ENCODE measurements at places on chromosomes 7 and 10. TPM values are rescaled to one million over a fixed set of nuclear protein-coding genes. Genes with fewer than 3 reads are reported as not detected.
A peak's percentile ranks its signal among the peaks of the same experiment; 100 is the strongest.

GTF2I gene
- total RNA-seq = 74.3 TPM

ENKUR gene
- not detected for total RNA-seq

ALOX5 gene
- total RNA-seq = 6.3 TPM

MLLT10 gene
- total RNA-seq = 27.2 TPM

GBX1 gene
- total RNA-seq = not detected

SFRP4 gene
- total RNA-seq = 5.0 TPM

DNA sequence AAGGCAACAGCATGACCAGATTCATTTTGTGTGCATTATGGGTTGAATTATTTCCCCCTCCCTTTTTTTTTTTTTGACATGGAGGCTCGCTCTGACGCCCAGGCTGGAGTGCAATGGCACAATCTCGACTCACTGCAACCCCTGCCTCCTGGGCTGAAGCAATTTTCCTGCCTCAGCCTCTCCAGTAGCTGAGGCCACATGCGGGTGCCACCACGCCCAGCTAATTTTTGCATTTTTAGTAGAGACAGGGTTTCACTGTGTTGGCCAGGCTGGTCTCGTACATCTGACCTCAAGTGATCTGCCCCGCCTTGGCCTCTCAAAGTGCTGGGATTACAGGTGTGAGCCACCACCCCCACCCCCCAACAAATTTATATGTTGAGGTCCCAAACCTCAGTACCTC, 42.0 kb downstream of the ZNF783 start:
- DNase-seq = peak; percentile 28

- DNase-seq = no peak
These were observed 140.9 kb upstream of the NPS start for GRCh38 chr10:127408112-127408710.

GRCh38 chr7:36054637-36055036, 98.4 kb upstream of the EEPD1 start:
- no peak for DNase-seq

DNA sequence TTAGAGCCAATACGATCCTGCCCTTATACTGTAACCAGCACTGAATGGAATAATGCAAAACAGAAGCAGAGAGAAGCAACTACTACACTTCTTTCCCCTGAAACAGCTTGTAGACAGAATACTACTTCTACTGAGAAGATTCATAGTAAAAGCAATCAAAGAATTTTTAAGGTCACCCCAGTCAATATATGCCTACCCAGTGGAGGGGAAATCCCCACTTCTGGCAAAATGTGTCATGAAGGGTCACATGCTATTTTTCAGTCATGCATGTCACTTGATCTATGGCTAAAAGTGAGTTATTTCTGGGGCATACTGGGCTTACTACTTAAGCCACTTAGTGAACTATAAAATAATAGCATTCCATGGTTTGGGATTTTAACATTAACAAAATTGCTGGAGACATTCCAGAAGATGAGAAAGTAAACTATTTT, 25.6 kb downstream of the IRF5 start:
- DNase-seq = no peak

DNA sequence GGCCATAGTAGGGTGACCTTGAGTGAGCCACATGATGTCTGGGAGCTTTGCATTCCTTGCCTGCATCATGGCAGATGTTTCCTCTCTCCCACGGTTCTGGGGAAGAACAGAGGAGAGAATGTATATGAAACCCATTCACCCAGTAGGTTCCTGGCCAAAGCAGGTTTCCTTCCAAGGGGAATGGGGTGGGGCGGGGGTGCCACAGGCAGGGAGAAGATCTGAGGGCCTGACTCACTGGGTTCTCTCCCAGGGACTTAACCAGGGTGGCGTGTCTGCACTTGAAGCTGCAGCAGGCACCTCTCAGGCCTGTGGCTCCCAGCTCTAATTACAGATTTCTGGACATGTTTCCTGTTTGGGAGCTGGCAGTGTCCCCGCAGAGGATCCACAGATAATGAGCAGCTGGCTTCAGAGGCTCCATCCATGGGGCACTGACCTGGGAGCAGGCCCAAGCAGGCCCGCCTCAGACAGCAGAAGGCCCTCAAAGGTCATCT, 50.2 kb upstream of the ZMIZ1 start:
- DNase-seq = no peak

- DNase-seq = no peak
These were observed 43.8 kb downstream of the CALCR start for GRCh38 chr7:93530701-93531100.

DNA sequence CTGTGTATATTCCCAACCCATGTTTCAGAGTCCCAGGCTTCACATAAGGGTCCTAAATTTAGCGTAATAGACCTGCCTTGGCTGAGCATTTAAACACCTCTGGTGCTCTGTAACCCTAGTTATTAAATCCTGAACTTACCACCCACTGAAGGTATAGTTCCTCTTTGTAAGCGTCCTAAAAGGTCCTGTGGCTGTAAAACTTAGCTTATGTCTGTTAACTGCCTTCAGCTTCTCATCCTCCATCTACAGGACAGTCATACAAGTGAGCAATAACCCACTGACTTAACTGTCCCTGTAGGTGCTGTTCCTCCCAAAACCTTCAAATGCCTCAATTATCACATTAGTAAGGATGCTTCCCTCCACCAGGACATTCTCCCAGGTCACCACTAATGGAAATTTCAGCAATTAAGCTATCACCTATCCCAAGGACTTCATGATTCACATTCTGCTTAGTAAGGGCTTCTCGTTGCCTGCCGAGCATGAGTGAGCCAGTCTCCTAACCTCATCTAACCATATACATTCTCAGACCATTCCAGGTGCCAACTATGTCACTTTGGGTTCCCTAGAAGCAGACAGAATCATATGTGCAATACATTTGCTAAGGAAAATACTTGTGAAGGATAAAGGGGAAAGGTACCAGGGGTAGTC, 55.8 kb downstream of the CASD1 start:
- DNase-seq = no peak

- no peak for DNase-seq
These were observed 47.7 kb upstream of the TRIL start for GRCh38 chr7:29005829-29006228.

DNA sequence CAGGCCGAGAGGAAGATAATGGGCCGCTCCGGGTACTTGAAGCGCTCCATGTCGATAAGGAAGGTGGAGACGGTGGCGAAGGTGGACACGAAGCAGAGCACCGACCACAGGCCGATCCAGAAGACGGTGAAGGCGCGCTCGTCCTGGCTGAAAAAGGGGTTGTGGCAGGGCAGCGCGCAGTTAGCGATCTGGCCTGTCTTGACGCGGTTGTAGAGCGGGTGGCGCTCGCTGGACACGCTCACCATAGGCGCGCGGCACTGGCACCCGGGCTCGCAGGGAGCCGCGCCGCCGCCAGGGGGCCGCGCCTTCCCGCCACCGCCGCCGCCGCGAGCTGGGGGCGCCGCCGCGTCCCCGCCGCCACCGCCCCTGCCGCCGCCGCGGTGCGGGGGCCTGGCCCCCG, 1.6 kb downstream of the FZD8 start:
- DNase-seq = peak; percentile 70

GRCh38 chr7:151063212-151063561, 3.8 kb downstream of the SLC4A2 start:
- DNase-seq = no peak

DNA sequence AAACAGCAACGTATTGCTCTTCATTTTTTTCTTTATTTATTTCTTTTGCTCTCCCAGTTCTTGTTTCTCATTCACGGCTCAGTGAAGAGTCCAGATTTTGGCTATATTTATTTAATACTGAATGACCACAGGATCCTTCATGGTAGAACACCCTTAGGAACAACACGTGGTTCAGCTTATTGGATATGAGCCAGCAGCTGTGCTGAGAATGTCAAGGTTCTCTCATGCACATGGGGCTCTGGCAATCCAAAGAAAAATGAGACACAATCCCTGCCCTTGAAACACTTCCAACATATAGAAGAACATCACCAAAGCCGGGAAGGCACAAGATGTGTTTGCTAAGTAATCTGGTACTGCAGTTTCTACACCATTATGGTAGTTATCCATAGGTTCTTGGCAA, 852.9 kb downstream of the SORCS1 start:
- DNase-seq = no peak

GRCh38 chr7:97973206-97973658, 16.8 kb downstream of the OCM2 start:
- DNase-seq = no peak

DNA sequence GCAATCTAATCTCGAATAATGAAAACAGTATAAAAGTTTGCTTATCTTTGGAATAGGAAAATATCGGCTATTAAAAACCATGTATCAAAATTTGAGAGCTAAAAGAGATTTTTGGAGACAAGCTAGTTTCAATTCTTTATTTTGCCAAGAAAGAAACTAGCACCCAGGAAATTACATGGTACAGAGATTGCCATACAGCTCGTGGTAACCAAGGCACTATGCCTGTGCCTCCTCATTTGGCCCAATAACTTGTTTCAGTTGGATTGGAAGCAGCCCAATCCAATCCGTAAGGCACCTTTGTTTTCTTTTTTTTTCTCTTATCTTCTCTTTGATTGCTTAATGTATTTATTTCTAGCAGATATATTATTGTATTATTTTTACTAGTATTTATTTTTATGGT, 55.0 kb downstream of the GNAI1 start:
- no peak for DNase-seq

DNA sequence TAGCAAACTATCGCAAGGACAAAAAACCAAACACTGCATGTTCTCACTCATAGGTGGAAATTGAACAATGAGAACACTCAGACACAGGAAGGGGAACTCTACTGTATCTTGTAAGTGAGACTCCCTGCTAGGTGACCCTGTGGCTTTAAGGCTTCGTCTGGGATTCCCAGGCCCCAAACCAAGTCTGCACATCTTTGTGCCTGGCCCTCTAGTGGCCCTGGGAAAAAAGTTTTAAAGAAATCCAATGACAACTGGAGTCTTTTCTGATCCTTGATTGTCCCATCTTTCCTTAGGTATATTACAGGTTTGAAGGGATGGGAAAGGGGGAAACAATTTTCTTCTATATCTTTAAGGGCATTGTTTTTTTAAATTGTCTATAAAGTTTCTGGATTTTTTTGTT, 10.6 kb upstream of the LIPM start:
- DNase-seq = no peak

All from right atrium auricular region (tissue), 2 donors.